Cerebellar nuclear complex (tissue), 1 donor: ENCODE measurements at places on chromosomes 5 and 9.
A peak's percentile ranks its signal among the peaks of the same experiment; 100 is the strongest.

GRCh38 chr5:148838357-148838756 is 11.9 kb downstream of the ADRB2 start:
- no peak for DNase-seq

GRCh38 chr9:7613931-7614330 is 185.6 kb downstream of the DMAC1 start:
- DNase-seq = no peak

GRCh38 chr9:94870793-94871558 is 144.5 kb downstream of the AOPEP start:
- no peak for DNase-seq

DNA sequence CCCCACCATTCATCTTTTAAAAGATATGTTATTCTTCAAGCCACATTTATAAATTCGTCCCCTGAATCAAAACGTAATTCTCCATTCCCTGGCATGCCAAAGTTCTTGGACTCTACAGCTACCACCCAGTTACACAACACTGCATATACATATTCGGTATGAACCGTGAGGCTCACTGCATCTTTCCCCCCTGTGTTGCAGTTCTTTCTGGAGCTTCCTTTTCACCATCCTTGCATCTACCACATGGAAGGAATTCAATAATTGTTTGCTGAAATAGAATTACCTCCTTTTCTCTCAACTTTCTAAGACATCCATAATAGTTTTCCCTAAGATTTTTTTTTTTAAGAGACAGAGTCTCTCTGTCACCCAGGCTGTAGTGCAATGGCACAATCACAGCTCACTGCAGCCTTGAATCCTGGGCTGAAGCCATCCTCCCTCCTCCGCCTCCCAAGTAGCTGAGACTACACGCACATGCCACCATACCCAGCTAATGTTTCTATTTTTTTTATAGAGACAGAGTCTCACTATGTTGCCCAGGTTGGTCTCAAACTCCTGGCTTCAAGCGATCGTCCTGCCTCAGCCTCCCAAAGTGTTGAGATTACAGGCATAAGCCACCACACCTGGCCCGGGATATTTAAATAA is 3.3 kb downstream of the LPAR1 start:
- no peak for DNase-seq

GRCh38 chr9:4084435-4084818 is 215.4 kb downstream of the GLIS3 start:
- DNase-seq = no peak

DNA sequence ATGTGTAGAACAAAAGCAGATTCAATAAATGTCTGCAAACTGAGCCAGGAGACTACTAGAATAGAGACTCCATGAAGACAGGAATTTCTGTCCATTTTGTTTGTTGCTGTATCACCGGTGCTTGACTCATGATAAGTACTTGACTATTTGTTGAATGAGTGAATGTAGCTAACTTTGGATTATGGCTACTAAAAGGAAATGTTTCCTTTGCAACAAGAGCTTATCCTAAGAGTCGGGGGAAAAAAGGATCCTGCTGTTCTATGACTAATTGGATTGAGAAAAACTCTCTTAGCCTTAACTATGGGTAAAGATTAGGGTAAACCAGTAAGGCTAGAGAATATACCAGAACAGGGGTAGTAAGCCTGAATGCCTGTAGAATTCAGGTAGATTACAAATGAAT is 3.5 kb downstream of the PAIP1 start:
- DNase-seq = no peak

DNA sequence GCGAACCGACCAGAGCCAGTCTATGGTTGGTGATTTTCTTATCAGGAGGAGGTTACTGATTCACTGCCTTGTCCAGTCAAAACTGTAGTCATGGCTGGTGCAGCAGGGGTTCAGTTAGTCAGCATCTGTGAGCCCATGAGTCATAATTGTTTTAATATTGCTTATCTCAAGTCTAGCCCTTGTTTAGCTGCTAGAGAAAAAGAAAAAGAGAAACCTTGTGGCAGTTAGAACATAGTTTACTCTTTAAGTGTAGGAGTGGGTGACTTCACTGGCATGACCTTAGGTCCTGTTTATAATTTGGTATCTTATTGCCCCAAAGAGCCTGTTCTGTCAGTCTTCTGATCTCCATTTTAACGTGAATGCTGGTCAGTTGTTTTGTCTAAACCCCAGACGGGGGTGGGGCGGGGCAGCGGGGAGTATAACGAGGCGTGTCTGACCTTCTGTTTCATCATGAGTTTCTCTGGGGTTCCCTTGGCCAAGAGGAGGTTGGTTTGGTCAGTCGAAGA is 76.9 kb upstream of the NFIL3 start:
- DNase-seq = no peak

DNA sequence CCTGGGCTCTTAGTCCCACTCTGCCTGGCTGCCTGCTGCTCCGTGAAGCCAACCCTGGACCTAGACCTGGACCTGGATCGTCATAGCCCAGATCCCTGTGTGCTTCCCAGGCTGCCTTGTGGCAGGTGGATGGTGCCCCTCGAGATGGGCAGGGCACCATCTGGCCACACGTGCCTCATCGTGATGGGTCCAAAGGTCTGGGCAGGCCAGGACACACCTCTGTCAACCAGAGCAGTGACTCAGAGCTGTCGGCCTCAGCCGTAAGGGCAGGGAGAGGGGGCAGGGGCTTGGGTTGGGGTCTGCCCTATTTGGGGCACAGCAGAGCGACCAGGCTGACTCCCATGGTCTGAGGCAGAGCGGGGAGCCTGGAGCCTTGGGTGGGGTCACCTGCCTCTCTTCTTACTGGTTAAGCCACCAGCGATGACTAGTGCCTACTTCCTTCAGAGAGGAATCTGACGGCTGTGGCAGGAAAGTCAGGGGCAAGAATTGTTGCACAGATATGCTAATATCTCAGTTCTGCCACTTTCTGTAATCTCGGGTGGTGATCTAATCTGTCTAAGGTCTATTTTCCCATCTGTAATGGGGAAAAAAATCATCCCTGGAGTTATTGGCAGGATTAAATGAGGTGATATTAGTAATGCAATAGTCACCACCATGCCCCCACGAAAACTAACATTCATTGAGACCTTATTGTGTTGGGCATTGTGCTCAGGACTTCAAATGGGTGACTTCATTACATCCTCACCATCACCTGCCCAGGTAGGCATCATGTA is 3.2 kb upstream of the CDHR2 start:
- DNase-seq = no peak

- no peak for DNase-seq
Observed at GRCh38 chr5:73591102-73591695, 25.7 kb downstream of the UTP15 start.

DNA sequence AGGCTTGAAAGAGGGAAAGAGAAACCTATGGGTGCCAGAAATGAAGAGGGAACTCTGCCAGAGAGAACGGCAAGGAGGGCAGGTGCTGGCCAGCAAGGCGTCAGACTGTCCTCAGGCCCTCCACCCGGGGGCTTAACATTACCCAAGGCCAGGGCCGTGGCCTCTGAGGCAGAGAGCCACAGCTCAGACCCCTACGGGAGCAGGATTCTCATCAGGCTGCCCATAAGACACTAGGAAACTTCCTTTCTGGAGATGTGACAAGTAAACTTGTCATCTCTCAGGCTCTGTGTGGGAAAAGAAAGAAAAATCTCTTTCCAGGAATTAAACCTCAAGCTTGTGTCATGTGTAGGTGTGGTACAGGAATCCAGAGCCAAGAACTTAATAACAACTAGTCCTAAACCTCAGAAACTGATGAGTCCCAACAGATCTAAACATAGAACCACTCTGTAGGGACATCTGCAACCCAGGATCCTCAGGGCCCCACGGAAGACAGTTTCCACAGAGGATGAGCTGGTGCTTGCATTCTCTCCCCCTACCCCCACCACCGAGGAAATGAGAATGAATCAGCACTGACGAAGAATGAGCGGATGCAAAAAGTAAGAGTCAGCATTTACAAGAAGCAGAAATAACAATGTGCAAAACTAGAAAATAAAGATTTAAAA is 74.3 kb downstream of the DCP2 start:
- DNase-seq = no peak

GRCh38 chr9:34123682-34124081 is 2.8 kb downstream of the DCAF12 start:
- DNase-seq = no peak

DNA sequence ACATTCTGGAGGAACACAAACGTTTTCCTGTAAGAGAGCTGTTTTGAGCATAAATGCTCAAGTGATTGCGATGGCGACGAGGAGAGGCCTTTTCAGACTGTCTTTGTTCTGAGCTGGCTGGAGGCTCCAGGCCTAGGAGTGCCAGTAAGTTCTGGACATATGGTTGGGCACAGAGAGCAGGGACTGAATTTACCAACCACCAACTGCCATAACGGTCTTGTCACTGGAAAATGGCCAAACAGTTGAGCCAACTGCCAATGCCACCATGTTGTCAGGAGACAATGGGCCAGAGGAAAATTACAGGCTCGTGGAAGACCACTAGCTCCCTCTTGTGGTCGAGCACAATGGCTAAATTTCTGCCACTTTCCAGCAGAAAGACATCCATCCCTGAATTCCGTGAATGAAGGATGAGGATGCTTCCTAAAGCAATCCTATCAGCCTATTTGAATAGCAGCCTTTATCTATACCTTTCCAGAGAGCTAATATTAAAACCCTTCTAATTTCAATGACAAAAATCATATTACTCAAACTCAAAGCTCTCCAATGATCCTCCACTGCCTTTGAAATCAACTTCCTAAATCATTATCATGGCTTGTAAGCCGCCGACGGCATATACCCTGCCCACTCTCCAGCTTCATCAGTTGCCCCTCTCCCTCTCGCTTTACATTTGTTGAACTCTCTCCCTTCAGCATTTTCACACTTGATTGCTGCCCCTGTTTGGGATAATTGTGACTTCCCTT is 66.9 kb upstream of the GLIS3 start:
- peak; percentile 52 for DNase-seq

GRCh38 chr9:125759764-125760129 is 12.6 kb downstream of the PBX3 start:
- DNase-seq = no peak

GRCh38 chr9:19371942-19372341 is 8.1 kb downstream of the RPS6 start:
- no peak for DNase-seq

- DNase-seq = no peak
Observed at GRCh38 chr9:33116860-33117259, 40.4 kb upstream of the SMU1 start.

DNA sequence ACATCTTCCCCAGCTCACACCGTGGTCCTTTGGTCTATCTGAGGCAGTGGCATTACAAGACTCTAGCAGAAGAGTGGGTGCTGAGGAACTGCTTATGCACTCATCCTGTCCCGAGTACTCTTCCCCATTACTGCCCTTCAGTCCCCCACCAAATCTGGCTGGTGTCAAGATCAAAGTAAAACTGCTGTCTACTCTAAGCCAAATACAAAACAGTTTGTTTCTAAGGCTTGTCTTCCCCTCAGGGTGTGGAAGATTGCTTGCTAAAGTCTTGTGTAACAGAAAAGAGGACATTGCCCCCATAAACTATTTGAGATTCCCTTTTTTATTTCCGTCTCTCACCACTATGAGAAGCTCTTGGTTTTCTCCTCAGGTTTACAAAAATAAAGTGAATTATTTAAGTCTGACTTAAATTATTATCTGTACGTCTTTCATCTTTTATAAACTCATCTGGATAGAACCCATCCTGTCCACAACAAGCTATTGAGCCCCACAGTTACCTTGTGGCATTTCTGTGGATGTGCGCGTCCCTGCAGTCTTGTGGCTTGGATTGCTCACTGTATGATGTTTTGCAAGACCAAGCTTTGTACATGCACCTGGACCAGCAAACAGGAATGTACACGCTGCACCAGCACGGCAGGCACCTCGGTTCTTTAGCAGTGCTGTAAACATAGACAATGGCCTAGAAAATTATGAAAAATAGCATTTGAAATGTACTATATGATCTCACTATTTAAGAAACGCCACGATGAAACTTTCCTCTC is 61.0 kb downstream of the CYSTM1 start:
- DNase-seq = no peak

GRCh38 chr9:114108016-114108833 is 9.1 kb upstream of the KIF12 start:
- no peak for DNase-seq

DNA sequence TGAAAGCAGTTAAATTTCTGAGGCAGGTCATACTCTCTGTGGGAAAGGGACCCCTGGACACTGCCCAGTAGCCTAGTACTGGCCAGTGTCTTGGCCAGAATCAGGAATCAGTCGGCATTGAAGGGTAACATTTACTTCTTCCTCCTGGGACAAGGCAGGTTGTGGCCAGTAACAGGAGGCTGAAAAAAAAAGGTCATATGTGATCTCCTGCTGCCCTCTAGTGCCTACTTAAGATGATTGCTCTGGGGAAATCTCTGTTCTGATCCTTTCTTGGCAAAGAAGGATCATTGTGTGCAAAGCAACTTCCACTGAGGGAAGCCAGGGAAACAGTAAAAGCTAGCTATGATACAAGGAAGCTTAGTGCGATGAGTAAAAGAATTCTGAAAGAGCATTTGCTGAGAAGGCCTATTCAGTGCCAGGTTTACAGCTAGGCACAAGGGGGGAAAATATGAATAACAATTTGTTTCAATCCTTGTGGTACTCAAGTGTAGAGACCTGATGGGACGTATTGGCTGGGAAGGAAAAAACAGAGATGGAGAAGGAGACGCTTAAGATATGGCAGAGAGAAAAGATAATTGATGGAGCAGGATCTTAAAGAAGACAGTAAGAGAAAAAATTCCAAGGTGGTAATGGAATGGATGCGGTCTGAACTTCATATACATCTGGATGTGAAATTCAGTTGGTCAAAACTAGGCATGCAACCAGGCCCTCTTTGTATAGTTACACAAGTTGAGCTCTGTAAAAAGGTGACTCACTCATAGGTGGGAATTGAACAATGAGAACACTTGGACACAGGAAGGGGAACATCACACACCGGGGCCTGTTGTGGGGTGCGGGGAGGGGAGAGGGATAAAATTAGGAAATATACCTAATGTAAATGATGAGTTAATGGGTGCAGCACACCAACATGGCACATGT is 25.8 kb upstream of the TRIM32 start:
- peak; percentile 27 for DNase-seq

- DNase-seq = no peak
Observed at GRCh38 chr9:136584401-136584932, 38.6 kb upstream of the NOTCH1 start.

- no peak for DNase-seq
Observed at GRCh38 chr5:181173420-181174342, 26.3 kb downstream of the OR2V2 start.

DNA sequence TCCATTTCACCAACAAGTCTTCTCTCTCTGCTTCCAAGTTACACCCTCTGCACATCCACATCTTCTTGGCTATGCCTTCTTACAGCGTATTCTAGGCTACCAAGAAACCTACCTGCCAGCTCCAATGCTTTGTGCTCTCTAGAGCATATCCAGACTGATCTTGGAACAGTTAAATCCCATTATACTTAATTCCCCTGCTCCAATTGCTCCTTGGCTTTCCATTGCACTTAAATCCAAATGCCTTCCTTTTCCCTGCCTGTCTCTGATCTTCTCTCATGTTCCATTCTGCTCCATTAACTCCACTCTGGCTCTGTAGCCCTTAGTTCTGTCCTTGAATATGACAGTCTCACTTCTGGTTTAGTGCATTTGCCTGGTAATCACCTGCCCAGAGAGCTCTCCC is 322.4 kb downstream of the LRRC70 start:
- DNase-seq = no peak
